Stomach (tissue), 19 donors: ENCODE measurements at places on chromosomes 11 and 22. TPM values are rescaled to one million over a fixed set of nuclear protein-coding genes. Genes with fewer than 3 reads are reported as not detected.

Gene GRM5
- polyA plus RNA-seq: not detected

Gene PRDM11
- polyA plus RNA-seq: 1.2 TPM

Gene MFNG
- polyA plus RNA-seq: 10.2 TPM

Gene GSTT2
- not detected for polyA plus RNA-seq

Gene MS4A5
- not detected for polyA plus RNA-seq

Gene OR5A2
- not detected for polyA plus RNA-seq

Gene PKP3
- polyA plus RNA-seq: 41.7 TPM

Gene FREY1
- 0.33 TPM for polyA plus RNA-seq

Gene CARNS1
- polyA plus RNA-seq: 3.4 TPM

Gene APOA5
- polyA plus RNA-seq: not detected

Gene TEX54
- not detected for polyA plus RNA-seq

Gene DEUP1
- not detected for polyA plus RNA-seq

Gene APOC3
- polyA plus RNA-seq: not detected

Gene MUC6
- 80.3 TPM for polyA plus RNA-seq

Gene NRGN
- 5.5 TPM for polyA plus RNA-seq

Gene FOLH1
- not detected for polyA plus RNA-seq

Gene HSD17B12
- polyA plus RNA-seq: 29.2 TPM

Gene PPARA
- polyA plus RNA-seq: 5.3 TPM

Gene RBFOX2
- 21.5 TPM for polyA plus RNA-seq

Gene BCO2
- polyA plus RNA-seq: 2.9 TPM

Gene PRDM10
- 2.0 TPM for polyA plus RNA-seq

Gene BTBD18
- polyA plus RNA-seq: not detected
